ENCODE measurements at places on chromosomes 5 and 9.

DNA sequence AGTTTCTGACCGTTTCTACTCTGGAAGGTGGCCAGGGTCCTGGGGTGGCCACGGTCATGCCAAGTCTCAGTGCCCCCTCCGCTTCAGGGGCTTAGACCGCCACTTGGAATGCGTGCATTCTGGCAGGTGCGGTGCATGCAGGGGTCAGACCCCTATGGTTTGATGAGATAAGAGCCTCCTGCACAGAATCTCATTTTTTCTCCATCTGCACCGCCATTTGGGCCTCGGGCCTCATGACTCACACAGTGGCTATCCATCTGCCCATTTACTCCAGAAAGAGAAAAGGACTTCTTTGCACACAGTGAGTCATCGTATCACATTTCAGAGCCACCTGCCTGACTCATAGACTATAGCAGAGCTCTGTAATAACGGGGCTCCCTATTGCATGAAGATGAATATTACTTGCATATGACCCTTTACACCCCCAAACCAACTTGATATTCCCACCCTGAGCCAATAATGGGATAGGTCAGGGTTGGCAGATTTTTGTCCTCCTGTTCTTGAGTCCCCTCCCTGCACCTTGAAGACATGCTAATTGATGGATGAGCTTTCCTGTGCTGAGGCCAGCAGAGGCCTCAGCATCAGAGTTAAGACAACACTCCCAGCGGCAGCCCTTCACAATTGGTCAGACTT is 157.4 kb downstream of the NR3C1 start:
- DNase-seq: no peak

GRCh38 chr5:31671339-31671741 is 32.4 kb downstream of the PDZD2 start:
- DNase-seq: no peak

GRCh38 chr5:75441560-75441959 is 69.9 kb downstream of the CERT1 start:
- no peak for DNase-seq

DNA sequence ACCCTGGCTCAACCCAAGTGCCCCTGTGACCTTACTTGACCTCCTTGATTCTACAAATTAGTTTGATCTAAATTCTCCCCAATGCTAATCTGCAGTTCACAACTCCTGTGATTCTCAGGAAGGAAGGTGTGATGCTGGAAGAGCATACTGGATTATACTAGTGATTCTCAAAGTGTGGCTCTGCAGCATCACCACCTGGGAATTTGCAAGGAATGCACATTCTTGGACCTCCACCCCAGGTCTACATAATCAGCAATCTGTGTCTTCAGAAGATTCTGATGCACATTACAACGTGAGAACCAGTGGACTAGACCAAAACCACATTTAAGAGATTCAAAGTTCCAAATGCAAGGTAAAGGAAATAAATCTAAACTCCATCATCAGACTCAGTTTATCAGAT is 198.6 kb downstream of the AGTPBP1 start:
- DNase-seq: no peak

DNA sequence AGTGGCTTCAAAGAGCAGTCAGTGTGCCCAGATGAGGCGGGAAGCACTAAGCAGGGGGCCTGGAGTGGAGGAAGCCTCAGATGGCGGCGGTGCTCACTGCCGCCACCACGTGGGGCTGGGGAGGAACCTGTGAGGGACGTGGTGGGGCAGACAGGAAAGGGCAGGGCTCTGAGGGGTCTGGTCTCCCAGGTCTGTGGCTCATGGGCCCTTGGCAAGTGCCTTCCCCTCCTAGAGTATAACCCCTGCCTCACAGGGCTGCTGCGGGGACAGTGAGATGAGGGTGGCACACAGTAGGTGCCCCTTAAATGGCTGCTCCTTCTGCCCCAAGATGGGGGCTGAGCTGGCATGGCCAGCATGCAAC is 26.6 kb downstream of the NR5A1 start:
- no peak for DNase-seq

DNA sequence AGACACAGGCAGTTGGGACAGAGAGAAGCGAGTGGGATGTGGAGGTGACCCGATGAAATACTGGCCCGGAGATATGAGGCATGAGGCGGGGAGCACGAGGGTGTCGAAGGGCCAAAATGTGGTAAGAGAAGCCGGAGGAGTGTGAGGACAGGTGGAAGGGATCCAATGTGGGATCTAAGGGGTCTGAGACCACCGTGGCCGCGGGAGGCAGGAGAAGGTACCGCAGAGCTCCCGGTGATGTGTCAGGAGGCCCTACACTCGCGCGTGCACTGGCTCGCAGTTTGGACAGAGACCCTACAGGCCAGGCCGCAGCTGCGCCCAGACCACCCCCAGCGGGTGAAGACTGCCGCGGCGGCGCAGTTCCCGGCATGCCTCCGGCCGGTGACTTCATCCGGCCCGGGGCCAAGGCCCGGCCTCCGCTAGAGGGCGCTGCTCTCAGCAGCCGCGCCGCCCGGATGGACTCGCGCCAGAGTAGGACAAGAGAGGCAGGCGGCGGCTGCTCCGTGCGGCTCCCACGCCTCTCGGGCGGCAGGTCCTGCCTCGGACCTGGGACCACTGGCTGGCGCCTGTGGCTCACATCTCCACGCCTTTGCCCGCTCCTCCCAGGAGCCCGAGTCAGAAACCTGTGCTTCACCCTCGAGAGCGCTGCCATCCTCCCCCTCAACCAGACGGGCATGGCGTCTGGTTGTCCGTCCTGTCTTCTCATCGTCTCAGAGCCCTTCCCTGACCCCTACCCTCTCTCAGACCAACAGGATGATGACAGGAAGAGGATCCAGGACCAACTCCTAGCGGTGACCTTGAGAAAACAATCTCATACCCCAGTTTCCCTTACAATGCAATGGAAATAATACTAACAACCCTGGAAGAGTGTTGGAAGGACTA is 35.4 kb upstream of the STING1 start:
- peak; percentile 89 for DNase-seq

- peak; percentile 31 for DNase-seq
These were observed at the start of gene CNTFR for GRCh38 chr9:34589636-34590380. TSS of gene CNTFR (minus strand) at chr9:34589724. CDS start at chr9:34568981, 20,743 bp downstream.

- DNase-seq: no peak
These were observed 1992.3 kb downstream of the MAT2B start for GRCh38 chr5:165497707-165498106.

- no peak for DNase-seq
These were observed 245.7 kb downstream of the NSG2 start for GRCh38 chr5:174291162-174291561.

- DNase-seq: no peak
These were observed 174.4 kb upstream of the SMC2 start for GRCh38 chr9:103919605-103920209.

DNA sequence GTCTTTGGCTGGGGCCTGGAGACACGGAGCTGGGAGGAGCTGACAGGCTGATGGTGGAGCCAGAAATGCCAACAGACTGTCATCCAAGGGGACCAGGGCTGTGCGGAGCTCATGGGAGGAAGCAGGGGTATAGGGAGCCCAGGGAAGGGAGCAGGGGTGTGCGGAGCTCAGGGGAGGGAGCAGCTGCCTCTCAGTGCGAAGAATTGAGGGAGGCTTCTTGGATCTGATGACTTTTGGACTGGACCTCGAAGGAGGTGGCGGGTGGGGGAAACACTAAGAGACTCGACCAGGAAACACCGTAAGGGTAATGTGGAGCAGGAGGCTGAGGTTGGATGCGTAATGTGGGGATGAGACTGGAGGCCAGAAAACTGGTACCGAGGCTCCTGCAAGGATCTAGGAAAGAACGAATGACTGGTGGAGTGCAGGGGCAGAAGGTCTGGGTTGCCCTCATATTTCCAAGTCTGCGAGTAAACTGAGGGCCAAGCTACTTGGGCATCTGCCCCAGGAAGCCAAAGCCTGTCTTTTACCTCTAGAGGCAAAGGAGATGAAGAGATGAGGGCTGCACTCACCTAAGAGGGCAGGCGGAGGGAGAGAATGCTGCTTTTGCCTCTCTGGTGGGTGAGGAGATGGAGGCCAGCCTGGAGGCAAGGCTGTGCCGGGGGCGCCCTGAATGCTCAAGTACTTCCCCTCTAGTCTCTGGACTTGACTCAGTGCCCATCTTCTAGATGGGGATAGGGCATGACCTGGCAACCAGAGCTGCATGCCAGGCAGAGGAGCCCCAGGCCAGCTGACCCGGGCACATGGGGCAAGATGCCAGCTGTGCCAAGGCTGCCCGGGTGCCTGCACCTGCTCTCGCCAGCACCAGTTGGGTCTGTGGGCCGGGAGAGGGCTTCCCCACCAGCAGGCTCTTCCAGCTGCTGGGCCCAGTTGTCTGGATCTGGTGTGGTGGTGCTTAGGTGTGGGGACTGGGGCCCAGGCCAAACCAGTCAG is 2.3 kb downstream of the PTGS1 start:
- DNase-seq: no peak

DNA sequence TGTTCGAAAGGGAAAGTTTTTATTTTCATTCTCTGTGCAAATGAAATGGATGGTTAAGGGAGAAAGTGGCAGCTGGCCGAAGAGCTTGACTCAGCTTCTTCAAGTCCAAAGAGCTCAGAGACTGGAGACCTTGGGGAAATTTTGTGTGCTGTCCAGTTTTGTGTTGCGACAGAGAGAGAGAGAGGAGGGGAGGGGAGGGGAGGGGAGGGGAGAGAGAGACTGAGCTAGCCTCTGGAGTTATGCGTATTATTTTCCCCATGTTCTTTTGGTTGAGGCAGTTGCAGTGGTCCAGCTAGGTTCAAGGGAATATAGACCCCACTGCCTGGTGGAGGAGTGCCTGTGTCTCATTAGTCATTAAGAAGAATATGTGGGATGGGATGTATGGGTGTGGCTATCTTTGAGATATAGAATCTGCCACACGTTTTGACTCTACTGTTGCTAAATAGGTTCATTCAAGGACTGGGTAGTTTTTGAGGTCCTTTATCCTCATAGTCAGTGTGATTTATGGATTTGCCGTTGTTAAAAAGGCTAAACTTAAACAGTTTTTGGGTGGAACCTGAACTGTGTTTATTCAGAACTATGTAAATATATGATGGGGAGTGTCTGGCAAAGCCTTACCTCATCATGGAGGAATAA is 69.7 kb downstream of the ARHGAP26 start:
- no peak for DNase-seq

- no peak for DNase-seq
These were observed 154.9 kb upstream of the ABCA1 start for GRCh38 chr9:105082843-105083242.

GRCh38 chr9:7910426-7911020 is 110.9 kb upstream of the DMAC1 start:
- no peak for DNase-seq

DNA sequence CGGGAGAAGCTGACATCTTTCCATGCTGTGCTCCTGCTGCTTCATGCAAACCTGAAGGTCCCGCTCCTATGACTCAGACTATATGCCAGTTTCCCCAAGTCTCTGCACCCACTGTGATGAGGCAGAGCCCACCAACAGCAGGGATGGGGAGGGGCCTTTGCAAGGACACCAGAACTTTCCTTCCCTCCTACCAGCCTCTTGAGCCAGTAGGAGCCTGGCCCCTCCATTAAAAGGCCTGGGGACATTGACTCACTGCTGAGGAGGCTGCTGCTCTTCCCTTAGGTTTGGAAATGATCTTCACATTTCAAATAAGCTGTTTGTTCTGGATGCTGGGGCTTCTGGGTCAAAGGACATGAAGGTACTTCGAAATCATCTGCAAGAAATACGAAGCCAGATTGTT is 26.1 kb upstream of the CTSL start:
- DNase-seq: no peak

- DNase-seq: no peak
These were observed 43.6 kb upstream of the IPPK start for GRCh38 chr9:92713528-92713927.

- no peak for DNase-seq
These were observed 98.6 kb downstream of the OSTF1 start for GRCh38 chr9:75186767-75187380.

DNA sequence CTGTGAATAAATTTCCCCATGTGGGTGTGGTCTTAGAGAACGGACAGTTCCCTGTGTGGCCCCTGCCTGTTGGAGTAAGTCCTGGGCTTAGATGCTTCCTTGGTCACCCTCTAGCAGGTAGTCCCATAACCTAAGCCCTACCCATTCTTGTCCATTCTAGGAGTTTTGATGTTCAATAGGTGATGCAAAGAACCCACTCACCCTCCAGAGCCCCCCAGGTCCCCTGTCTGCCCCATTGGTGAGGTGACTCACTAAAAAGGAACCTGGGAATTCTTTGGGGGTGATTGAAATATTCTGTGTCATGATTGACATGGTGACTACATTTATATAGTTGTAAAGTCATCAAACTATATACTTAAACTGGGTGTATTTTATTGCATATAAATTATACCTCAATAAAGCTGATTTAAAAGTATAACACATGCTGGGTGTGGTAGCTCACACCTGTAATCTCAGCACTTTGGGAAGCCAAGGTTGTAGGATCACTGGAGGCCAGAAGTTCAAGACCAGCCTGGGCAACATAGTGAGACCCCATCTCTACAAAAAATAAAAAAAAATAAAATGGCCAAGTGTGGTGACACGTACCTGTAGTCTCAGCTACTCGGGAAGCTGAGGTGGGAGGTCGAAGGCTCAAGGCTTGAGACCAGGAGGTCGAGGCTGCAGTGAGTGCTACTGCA is 20.8 kb upstream of the GTF3C5 start:
- DNase-seq: no peak

DNA sequence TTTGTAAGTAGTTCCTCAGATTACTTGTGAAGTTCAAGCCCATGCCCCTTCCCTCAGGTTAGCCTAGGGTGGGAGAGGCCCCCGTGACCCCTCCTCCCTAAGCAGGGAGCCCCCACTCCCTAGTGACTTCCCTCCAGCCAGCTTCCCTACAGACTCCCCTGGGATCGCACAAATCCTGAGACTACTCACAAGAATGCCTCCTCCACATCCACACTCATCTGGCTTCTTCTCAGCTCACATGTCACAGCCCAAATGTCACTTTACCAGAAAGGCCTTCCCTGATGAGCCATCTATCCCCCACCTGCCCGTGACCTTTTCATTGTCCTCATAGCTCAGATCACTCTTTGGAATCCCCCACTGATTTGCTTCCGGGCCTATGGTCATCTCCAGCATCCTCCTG is 96.7 kb upstream of the ARAP3 start:
- DNase-seq: no peak

DNA sequence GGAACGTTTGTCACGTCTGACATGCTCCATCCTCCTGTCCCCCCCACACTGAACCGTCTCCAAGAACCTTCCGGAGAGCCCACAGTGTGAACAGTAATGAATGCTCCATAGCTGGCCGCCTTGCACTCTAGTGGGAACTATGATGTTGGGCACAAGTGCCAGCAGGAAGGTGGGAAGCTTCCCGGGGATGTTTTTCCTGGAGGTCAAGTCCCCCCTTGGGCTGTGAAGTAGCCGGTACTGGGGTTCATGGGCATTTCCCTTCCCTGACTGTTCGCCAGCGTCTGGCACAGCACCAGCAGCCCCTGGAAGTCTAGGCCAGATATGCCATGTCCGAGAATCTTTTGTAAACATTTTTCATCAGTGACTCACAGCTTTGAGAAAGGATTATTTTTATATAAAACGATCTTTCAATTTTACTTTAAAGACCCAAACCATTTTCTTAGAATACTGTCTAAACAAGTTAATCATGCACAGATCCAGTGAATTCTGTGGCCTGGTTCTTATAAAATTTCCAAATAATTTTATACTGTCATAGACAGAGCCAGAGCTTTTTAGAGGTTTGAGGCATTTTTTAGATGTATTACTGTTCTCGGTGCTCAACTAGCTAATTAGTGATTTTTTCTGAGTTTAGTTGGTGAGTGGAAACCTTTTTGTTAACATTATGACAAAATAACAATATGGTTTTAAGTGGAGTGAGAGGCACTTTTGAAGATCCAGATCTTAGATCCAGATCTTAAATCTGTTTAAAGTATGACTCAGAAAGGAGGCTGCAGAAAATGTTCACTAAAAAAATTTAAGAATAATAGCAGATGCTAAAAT is 11.6 kb downstream of the ABL1 start:
- DNase-seq: no peak
